ENCODE measurements at places on chromosomes 2 and 18.

GRCh38 chr2:101133492-101134100 is 17.6 kb downstream of the TBC1D8 start:
- H3K27me3 ChIP-seq: no peaks in the 10 kb centered on the region
- DNase-seq: no peak
- H3K27ac ChIP-seq: no peak overlapping the region
- no peaks in the 10 kb centered on the region for H3K4me1 ChIP-seq

- no peak overlapping the region for H3K4me3 ChIP-seq
- H3K36me3 ChIP-seq: no peaks in the 10 kb centered on the region
- H3K27me3 ChIP-seq: no peaks in the 10 kb centered on the region
- H3K27ac ChIP-seq: no peak overlapping the region
- no peak for DNase-seq
These were observed 369.0 kb downstream of the CBLN2 start for GRCh38 chr18:72174972-72175649.

DNA sequence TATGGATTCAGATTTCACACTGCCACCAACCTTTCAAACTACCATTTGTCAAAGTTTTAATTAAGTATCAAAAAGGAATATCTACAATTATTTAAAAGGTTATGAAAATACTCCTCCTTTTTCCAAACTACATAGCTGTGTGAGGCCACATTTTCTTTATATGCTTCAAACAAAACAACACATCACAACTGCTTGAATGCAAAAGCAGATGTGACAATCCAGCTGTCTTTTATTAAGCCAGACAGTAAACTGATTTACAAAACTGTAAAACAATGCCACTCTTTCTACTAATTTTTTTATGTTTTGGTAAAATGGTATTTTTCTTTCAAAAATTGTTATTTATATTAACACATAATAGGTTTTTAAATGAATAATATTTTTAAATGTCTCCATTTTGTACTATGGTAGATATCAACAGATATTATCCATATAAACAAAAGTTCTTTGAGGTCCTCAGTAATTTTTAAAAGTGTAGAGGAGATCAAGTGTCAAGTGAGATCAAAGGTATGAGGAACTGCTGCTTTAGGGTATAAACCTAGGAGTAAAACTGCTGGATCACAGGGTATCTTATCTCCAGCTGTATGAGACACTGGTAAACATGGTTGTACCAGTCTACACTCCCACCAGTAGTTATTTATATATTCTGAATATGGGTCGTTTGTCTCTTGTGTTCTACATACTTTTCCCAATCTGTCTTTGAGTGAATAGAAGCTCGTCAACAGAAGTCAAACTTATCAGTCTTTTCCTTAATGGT is 68.8 kb upstream of the SERTAD2 start:
- no peak overlapping the region for H3K27ac ChIP-seq
- no peaks in the 10 kb centered on the region for H3K36me3 ChIP-seq
- DNase-seq: no peak
- H3K27me3 ChIP-seq: no peaks in the 10 kb centered on the region
- H3K4me3 ChIP-seq: no peak overlapping the region

DNA sequence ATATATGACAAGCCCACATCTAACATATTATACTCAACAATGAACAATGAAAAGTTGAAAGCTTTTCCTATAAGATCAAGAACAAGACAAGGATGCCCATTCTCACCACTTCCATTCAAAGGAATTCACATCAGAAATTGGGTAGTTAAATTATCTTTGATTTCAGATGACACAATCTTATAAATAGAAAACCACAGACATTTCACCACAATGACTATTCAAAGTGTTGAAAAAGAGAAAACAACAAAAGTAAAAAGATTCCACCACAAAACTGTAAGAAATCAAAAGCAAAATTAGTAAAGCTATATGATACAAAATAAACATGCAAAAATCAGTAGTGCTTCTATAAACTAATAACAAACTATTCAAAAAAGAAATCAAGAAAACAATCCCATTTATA is 279.7 kb upstream of the MYT1L start:
- peaks cover 7% of the 10 kb centered on the region for H3K4me1 ChIP-seq
- no peak overlapping the region for H3K27ac ChIP-seq
- no peaks in the 10 kb centered on the region for H3K36me3 ChIP-seq
- no peaks in the 10 kb centered on the region for H3K27me3 ChIP-seq
- DNase-seq: no peak
- no peak overlapping the region for H3K4me3 ChIP-seq

DNA sequence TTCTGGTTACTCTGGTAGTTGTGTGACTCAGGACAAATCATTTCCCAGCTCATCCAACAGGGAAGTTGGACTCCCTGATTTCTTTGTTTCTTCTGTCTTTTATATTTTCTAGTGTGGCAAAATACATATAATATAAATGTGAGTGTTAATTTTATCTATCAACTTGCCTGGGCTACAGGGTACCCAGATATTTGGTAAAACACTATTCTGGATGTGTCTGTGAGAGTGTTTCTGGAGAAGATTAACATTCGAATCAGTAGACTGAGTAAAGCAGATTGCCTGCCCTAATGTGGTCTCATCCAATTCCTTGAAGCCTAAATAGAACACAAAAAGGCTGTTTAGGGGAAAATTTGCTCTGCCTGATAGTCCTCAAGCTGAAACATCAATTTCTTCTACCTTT is 122.9 kb upstream of the STPG4 start:
- no peak overlapping the region for H3K4me3 ChIP-seq
- peaks cover 12% of the 10 kb centered on the region for H3K4me1 ChIP-seq
- no peaks in the 10 kb centered on the region for H3K36me3 ChIP-seq
- no peaks in the 10 kb centered on the region for H3K27me3 ChIP-seq

Data from sigmoid colon (tissue), 7 donors.